ENCODE measurements at places on chromosomes 7 and 10. TPM values are rescaled to one million over a fixed set of nuclear protein-coding genes. Genes with fewer than 3 reads are reported as not detected.

GRCh38 chr10:29112827-29113615 is 175.8 kb upstream of the LYZL1 start:
- no peak for DNase-seq

Gene GIMAP5
- total RNA-seq: 17.4 TPM

DNA sequence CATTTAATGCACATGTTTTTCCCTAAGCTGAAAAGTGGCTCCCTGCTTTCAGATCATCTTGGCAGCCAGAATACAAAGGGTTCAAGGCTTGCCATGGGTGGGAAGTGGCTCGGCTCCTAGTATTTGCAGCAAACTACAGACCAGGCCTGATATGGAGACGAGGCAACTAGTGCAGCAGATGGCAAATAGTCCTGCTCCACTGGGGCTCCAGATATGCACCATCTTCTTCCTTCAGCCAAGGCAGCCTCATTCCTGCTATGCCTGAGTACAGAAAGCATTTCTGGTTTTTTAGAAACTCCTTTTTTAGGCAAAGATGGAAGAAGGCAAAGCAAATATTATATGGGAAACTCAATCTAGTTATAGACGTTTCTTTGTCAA is 23.9 kb downstream of the LRRC4 start:
- no peak for DNase-seq

Gene TASOR2
- total RNA-seq: 59.6 TPM

- DNase-seq: peak; percentile 77
These were observed 1.4 kb downstream of the CHST3 start for GRCh38 chr10:71965623-71966022.

- DNase-seq: no peak
These were observed 322.3 kb downstream of the WDR37 start for GRCh38 chr10:1378473-1378872.

Gene HABP2
- total RNA-seq: not detected

Gene SORCS1
- total RNA-seq: 0.37 TPM

Gene CALML5
- not detected for total RNA-seq

Gene GPR37
- total RNA-seq: 0.29 TPM

Gene EGFR
- total RNA-seq: 80.8 TPM

Gene ADAMTS14
- total RNA-seq: 1.0 TPM

DNA sequence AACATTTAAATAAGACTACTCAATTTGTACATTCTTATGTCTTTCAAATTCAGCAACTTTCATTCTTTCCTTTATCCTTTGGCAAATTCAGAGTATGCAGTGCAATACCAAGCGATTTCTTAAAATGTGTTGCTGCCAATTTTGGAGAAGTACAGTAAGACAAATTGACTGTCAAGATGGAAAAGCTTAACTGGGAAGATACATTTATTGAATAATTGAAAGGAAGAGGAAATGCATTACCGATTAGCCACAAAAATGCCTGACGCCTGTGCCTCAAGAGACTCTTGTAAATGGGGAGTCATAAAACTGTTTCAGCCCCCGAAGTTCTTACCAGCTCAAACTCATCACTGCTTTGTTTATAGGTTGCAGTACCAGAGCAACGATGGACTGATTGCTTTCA is 373.3 kb upstream of the GALNT17 start:
- no peak for DNase-seq

DNA sequence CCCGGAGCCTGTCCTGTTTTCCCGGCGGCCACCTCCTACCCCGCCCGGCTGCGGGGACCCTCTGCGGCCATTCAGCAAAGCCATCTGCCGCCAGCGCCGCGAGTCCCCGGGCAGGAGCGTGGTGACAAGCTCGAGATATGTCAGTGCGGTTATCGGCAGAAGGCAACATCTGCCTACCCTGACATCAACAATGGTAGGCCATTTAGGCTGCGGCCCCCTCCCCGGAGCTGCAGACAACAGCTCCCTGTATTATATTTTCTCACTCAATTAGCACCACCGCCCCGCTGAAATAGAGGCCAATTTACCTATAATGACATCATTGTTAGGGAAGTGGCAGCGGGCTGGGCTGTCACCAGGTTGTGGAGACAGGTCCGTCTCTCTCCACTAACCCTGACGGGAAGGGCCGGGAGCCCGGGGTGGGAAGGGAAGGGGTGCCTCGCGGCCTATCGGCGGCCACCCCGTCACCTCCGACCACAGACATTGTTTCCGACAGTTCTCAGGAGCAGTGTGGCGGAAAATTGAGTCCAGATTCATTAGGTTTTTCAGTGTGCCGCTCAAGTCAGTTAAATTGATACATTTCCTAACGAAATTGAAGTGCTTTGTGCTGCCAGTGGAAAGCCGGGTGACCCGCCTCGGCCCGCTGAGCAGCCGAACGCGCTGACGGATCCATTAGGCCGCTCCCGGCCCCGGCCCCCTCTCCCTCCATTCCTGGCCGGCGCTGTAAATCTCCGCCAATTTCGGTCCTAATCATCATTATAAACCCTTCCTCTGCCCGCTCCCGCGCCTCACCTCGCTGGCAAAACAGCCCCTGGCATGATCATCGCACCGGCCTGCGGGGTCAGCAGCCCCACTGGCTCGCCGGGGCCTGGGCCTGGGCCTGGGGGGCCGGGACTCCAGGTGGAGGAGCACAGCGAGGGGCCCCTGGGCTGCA is 43.0 kb downstream of the UNCX start:
- DNase-seq: no peak

DNA sequence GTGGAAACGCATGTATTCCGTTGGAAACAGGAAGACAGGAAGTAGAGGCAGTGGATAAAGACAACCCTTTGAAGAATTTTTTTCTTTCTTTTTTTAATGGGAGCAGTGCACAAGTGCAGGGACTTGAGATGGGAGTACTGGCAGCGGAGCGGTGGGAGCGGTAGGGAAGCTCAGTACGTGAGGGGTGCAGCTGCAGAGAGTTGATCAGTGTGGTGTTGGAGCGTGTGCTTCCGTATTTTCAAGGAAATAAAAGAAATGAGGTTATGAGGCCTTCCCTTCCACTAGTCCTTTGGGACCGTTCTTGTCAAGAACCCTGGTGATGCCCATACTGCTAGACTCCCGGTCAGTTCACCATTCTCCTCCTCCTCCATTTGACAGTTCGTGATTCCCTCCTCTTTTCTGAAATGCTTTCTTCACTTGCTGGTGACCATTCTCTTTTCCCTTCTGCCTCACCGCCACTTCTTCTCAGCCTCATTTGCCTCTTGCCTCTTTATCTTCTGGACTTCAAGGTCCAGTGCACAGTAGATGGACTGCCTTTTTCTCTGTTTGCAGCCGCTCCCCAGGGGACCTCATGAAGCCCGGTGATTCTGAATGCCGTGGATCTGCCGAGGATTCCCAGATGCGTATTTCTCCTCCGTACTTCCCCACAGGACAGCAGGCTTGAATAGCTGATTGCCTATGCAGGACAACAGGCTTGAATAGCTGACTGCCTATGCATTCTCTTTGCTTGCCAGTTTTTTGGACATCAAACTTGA is 39.1 kb upstream of the TMEM236 start:
- DNase-seq: no peak

Gene DEPP1
- total RNA-seq: 58.8 TPM

Data from posterior vena cava (tissue), 2 donors.